Esophagus squamous epithelium (tissue), 5 donors: ENCODE measurements at places on chromosomes 7 and 10.

- DNase-seq: no peak
These were observed 333 bp downstream of the SMNDC1 start for GRCh38 chr10:110304394-110304779.

DNA sequence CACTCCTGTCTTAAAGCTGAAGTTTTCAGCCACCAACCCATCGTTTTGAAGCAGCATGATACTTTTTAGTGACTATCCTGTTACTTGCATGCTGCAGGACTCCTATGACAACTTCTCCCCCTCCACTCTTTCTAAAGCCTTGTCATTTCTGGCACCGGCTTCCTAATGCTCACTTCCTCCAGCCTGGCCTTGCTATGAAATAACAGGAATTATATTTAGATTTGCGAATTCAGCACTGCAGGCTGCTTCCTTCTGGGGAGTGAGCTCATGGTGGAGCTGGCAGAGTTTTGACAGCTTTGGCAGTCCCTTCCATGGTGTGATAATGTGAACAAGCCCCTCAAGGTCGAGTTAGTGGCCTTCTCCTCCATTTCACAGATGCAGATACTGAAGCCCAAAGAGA lies 13.4 kb downstream of the BLNK start:
- DNase-seq: no peak

GRCh38 chr7:130144312-130145171 lies 60.7 kb downstream of the TMEM209 start:
- DNase-seq: no peak

GRCh38 chr10:79128923-79129305 lies 60.1 kb downstream of the ZMIZ1 start:
- no peak for DNase-seq

DNA sequence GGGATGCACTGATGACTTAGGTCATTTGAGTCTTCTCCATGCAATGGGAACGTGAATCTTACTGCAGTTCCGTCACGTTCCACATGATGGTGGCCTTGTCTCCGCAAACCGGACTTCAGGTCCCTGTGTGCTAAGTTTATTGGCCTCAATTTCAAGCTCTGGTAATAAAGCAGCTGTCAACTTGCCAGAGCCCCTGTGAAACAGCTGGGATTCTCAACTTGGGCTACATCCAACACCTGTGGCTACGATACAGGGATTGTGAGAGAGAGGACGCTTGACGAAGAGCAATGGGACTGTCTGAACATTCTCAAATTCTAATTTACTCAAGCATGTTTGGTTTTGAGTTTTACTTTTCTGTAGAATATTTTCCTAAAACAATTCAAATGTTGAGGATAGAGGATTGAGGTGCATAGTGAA lies 174.2 kb downstream of the PTN start:
- DNase-seq: no peak

DNA sequence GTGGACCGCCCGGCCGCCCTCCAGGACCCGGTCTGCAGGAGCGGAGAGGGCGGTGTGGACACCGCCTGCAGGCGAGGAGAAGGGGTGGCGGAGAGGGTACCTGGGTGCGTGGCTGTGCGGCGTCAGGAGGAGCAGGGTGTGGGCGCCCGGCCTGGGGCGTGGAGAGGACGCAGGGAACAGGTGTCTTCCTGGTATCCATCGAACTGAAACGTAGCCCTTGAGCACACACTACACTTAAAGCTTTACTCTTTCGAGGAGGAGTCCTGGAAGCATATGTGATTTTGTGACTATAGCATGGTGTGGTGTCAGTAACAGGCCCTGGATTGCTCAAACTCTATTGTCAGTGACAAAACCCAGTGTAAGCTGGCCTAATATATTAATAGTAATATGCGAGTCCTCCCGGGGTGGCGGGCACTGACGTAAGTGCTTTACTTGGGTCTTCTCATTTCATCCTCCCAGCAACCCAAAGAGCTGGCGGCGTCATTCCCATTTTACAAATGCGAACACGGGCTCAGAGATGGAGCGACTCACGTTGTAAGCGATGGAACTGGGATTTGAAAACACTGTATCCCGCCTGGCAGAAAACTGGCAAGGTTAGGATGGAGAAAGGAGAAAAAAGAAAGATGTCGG lies 508 bp upstream of the TECPR1 start:
- DNase-seq: no peak

DNA sequence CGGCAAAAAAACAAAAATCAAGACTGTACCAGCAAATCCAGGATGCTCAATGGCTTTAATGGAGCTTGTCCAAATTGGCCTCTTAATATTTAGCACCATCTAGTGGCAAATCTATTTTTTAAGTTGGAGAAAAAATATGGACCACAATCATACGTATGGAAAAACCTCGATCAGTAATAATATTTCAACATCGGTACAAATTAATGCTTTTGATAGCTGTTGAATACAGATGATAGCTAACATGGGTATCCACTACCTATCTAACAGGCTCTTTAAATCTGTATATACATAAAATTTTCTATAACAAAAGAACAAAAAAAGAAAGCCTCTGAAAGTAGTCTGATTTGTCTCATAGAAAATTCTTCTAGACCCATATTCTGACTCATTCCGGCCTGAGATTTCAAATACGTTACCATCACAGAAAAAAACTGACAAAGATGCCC lies 29.2 kb downstream of the COA1 start:
- no peak for DNase-seq

- DNase-seq: no peak
These were observed 1.5 kb upstream of the KAT6B start for GRCh38 chr10:74824900-74825370.

DNA sequence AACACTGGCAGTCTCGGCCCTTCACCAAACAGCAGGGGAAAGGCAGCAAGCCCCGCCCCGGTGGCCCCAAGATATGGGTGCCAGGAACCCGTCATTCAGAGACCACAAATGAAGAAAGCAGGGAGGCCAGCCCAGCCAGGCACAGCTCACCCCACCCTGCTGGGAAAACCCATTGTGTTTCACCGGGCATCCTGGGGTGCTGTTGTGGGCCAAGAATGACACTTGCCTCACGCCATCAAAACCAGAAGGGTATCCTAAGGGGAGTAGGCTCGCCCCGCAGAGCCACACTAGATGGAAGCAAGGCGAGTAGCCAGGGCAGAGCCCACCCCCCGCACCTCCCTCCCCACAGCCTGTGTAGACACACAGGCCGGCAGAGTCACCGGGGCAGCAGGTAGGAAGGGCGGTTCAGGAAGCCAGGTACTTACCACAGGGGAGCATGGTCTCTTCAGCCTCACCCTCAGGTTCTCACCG lies 72.5 kb upstream of the KCNMA1 start:
- no peak for DNase-seq

DNA sequence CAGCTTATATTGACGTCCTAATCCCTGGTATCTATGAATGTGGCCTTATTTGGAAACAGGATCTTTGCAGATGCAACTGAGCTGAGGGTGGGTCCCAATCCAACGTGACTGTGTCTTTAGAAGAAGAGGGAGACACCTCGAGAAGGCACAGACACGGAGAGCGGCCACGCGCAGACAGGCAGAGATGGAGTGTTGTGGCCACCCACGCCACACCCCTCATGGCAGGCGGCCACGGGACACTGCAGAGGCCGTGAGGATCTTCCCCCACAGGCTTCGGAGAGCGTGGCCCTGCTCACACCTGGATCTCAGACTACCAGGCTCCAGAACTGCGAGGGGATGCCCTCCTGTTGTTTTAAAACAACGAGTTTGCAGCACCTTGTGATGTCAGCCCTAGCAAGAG lies 244.9 kb downstream of the DNAJB6 start:
- no peak for DNase-seq

DNA sequence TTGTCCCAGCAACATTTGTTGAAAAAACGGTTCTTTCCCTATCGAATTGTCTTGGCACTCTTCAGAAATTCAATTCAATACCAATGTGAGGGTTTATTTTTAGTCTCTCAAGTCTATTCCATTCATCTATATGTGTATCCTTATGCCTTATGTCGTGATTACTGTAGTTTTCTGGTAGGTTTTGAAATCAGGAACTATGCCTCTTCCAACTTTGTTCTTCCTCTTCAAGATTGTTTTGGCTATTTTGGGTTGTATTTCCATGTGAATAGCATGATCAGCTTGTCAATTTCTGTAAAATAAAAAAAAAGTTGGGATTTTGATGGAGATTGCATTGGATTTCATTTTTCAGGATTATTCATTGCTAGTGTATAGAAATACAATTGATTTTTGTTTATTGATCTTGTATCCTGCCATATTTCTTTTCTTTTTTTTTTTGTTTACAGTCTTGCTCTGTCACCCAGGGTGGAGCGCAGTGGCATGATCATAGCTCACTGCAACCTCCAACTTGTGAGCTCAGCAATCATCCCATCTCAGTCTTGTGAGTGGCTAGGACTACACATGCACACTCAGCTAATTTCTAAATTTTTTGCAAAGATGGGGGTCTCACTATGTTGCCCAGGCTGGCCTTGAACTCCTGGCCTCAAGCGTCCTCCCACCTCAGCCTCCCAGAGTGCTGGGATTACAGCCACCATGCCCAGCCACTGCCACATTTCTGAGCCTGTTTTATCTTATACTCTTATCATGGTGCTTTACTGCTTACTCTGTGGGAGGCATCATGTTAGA lies 46.2 kb upstream of the MKLN1 start:
- no peak for DNase-seq
